ENCODE measurements at places on chromosomes 1 and 21.
A peak's percentile ranks its signal among the peaks of the same experiment; 100 is the strongest.

GRCh38 chr1:185990565-185990964 is 256.4 kb downstream of the HMCN1 start:
- DNase-seq, result no peak

GRCh38 chr1:6944434-6944833 is 159.2 kb downstream of the CAMTA1 start:
- no peak for DNase-seq

GRCh38 chr1:39144924-39145323 is 59.6 kb upstream of the MACF1 start:
- no peak for DNase-seq

DNA sequence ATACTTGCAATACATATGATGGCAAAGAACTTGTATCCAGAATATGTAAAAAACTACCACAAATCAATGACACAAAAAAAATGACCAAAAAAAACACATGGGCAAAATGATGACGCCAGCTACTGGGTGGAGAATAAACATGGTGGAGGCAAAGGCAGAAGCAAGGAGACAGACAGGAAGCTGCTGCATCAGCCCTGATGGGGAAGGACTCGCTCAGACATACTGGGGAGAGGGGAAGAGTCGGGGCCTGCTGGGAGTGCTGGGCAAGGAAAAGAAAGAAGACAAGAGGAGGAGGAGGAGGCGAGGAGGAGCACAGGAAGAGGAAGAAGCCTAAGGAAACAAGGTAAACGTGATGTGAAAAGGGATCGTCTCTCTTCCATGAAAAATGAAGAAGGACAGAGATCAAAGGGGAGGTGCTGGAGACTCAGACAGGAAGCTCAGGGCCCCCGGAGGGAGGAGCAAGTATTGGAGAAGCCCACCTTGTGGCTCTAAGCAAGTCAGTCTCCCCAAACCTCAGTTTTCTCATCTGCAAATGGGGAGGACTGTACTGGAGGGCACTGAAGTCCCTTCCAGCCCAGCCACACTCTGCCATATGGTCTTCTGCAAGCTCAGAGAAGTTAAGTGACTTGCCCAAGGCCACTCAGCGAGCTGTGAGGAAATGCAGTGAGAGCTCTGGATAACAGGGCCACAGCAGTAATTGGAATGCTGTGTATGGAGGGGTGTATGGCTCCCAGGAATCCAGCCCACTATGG is 24.2 kb downstream of the OLFML2B start:
- DNase-seq, result no peak

- DNase-seq, result no peak
Observed at GRCh38 chr1:213330281-213330680, 279.2 kb downstream of the RPS6KC1 start.

- no peak for DNase-seq
Observed at GRCh38 chr21:46150491-46151121, 4.8 kb downstream of the FTCD start.

GRCh38 chr1:87449348-87449963 is 120.8 kb downstream of the LMO4 start:
- no peak for DNase-seq

DNA sequence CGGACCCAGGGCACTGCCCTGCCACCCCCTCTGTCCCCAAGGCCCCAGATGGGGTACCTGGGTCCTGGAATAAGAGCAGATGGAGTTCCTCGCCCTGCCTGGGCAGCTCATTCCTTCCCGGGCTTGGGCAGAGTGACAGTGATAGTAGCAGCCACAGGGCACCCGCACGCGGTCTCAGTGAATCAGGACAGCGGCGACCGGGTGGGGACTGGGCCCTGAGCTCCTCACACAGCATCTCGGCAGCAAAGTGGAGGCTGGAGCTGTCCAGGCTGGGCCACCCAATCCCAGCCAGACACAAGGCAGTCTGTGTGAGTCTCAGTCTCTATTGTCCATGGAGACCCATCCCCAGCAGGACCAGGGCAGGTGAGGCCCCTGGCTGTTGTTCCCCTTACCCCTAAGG is 37.4 kb upstream of the CCDC27 start:
- DNase-seq, result no peak

- no peak for DNase-seq
Observed at GRCh38 chr1:43446881-43447835, 6.6 kb downstream of the HYI start.

GRCh38 chr1:163063143-163063542 is 6.0 kb upstream of the RGS4 start:
- no peak for DNase-seq

- DNase-seq, result no peak
Observed at GRCh38 chr1:65846866-65847265, 54.2 kb downstream of the PDE4B start.

DNA sequence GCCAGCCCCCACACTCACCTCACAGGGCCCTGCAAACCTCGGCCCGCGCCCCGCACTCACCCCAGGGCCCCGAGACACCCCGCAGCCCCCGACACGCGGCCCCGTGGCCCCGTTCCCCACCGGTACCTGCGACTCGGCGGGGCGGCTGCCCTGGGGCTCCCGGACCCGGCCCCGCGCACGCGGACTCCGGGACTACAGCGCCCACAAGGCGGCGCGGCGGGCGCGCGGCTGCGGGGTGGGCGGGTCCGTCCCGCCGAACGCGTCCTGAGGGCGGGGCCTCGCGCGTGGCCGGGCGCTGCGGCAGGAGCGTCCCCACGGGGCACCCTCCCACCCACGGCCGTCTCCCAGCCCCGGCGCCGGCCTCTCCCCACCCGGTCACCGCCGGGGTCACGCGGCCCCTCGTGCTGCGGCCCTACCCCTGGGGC is at the start of gene SLC19A1:
Gene SLC19A1 (minus strand): TSS at position 199 of the 425 bp plus-strand sequence. CDS start 4,481 bp downstream, outside the sequence.
- peak; percentile 49 for DNase-seq

DNA sequence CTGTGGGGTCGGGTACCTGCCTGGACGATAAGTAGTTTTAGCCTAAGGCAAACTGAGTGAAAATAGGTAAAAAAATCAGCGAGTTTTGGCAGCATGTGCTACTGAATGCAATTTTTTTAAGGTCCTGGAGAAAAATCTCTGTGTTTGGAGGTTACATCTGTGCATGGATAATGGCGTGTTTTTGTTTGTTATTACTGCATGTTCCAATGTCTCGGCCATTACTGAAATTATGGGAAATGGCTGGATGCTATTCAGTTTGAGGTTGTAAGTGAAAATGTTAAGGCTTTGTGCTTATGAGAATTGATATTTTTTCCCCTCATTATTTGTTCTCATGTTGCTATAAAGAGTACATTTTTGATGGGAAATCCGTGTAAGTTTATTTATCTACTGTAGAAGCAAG is 441.7 kb downstream of the PRDM2 start:
- DNase-seq, result no peak

DNA sequence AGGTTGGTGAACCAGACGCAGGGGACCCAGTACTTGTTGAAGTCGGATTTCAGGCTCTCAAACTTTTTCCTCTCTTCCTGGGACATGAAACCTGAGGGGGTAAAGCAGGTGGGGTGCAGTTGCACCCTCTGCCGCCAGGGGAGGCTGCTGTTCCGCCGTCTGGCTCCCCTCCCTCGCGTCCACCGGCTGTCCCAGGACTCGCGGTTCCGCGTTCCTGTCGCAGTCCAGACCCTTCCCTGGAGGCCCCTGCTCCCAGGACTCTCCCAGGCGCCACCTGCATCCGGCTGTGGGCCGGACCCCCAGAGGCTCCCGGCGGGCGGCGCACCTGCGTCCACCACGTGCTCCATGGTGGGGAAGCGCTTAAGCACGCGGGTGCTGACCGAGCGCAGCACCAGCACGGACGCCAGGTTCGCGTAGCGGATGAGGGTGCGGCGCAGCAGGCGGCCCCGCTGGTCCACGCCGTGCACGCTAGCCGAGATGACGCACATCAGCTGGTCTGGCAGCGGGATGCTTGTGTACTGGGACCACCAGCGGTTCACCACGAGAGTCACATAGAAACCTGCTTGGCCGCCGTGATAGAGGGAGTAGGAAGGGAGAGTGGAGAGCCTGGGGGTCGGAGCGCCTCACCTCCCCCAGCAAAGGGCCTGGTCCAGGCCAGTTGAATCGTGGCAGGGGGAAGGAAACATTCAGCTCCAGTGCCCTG is 1.7 kb downstream of the BEST4 start:
- DNase-seq, result peak; percentile 69

- no peak for DNase-seq
Observed at GRCh38 chr21:36350282-36350910, 30.4 kb downstream of the MORC3 start.

DNA sequence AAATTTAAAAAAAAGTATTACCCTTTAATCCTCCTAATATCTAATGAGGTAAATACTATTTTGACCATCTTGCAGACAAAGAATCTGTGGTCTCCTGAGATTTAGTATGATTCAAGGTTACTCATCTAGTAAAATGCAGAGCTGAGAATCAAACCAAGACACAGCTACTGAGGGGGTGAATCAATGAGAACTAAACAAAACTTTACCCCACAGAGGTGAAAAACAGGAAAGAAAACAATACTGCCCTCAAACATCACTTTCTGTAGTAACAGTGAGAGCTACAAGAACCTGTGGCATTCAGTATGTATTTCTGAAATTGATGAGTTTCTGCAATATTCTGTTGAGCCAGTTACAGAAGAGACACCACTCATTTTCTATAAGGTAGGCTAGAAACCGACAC is 85.1 kb downstream of the JAK1 start:
- no peak for DNase-seq

DNA sequence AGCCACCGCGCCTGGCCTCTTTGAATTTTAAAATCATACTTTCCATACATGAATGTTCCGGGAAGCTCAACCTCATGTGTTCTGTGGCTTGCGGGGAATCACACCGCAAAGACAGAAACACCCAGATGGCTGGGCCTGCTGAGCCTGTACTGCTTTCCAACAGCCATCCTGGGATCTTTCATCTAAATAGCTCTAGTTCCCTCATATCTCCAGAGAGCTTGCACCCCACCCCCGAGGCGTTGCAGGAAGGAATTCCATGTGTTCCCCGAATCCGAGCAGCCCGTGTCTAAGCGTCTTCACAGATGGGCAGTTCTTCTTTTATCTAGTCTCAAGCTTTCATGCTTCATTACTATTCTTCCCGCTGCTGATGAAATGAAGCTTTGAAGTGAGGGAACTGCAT is 66.4 kb downstream of the IGSF21 start:
- no peak for DNase-seq

DNA sequence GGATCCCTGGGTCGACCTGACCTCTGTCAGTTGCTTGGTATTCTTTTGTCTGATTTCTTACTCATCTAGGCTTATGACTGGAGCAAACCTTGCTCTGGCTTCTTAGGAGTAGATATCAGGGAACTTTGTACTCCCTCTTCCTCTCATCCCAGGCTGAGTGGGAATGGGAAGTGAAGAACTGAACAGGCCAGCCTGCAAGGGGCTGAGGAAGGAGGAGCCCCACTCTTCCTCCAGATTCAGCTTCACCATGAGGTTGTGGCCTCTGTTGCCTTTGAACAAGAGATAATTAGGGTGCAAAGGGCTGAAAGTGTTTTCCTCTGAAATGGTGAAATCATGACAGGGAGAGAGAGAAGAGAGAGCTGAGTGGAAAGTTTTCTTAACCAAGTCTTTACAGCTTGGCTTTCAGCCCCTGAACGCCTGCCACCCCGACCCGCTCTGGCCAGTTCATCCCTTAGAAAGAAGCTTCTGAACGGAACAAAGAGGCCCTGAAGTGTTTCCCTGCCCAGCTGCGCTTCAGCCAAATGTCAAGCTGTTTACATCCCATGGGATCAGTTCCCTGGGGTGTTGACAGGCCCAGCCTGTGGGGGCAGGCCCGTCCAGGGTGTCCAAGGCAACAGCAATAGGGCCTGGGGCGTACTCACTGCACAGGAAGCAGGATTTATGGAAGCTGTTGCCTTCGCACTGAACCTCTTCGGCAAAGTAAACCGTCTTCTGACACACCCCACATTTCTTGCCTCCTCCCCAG is 11.2 kb downstream of the CSRP1 start:
- no peak for DNase-seq

DNA sequence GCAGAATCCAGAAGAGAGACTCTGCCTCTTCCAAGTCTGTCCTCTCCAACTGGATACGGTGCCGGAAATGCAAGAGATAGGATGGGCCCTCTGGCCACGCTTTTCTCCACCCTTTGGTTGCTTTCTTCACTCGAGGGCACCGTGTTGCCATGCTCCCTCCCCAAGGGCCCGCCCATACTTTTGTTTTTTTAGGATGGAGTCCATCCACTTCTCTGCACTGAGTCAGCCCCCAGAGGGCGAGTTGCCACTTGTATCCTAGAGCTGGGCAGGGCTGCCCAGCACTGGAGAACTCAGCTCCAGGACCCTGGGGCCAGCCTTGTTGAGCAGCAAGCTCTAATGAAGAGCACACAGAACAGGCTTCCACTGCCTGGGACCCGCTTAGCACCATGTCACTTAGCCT is 25.5 kb downstream of the IFNGR2 start:
- no peak for DNase-seq

DNA sequence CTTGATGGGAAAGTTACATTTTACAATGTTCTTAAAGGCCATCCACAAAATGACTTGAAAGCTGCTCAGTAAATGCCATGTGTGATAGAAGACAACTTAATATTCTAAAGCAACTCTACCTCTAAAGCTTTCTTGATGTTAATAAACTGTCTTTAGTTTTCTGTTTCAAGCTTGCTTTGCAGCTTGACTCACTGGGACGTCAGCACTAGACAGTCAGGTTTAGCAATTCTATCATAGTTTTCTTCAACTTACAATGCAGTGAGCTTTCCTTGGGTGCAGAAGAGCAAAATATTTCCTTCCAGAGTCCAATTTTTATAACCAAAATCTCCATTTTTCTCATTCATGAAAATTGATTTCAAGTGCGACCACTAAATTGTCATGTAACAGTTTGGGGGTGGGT is 273.1 kb downstream of the NTNG1 start:
- DNase-seq, result no peak

- DNase-seq, result no peak
Observed at GRCh38 chr1:206693592-206693991, 8.9 kb downstream of the MAPKAPK2 start.

- DNase-seq, result no peak
Observed at GRCh38 chr1:68218490-68218889, 13.8 kb downstream of the WLS start.

Measured in effector memory CD4-positive, alpha-beta T cell (primary cell).